ENCODE measurements at places on chromosomes 4 and X.

DNA sequence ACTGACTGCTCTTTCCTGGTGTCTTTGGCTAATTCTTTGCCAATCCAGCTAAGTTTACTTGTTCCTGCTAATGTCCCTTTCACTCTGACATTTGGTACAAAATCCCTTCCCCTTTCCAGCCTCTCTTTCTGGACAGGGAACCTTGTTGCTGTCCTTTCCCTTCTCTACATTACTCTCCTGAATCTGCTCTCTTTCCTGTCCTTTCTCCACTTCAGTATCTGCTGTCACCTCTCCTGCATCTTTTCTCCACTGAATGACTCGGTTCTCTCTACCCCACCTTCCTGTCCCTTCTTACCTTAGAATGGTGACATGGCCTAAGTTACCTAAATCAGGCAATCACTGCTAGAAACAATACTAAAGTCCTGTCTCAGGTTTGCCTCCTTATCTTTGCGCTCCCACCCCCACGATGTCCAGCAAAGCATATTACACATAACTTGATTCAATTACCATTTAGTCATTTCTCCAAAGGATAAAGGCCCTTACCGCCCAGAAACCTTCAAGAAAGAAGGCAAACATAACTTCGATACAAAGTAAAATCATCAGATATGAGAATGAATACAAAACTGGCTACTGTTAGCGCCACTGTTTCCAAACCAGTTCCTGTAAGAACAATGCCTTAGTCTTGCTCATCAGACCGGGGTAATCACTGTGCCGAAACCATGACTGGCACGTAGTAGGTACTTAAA is 890 bp downstream of the BOD1L1 start:
- no peak for DNase-seq

- DNase-seq = peak; percentile 64
These were observed 1.6 kb upstream of the IDUA start for GRCh38 chr4:985123-985830.

DNA sequence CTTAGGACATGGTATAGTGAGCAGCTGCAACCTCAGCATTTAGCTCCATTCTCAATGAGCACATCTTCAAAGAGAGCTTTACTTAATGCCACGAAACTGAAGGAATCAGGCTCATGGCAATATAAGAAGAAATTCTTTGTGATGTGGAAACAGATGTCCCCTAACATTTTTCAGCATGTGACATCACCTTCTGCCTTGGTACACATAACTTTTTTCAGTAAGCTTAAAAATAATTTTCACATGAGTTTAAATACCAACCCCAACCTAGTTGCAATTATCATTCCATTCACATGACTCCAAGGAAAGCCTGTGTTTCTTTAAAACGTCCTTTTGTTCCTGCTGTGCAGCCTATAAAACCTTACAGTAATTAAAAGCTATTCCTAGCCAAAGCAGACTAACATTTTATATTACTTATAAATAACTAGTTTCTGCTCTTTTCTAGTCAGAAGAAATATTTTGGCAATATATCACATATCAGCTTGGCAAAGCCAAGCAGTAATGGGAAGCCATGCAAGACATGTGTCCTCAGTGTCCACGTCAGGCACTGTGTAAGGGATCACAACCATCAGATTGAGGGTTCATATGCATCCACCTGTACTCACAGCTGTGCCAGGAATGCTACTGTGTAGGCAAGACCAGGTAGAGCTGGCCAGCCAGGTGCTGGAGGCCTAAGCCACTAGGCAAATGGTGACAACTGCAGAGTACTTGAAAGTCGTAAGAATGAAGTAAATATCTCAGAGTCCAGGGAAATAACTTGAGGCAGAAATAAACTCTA is 466.6 kb downstream of the INPP4B start:
- no peak for DNase-seq

DNA sequence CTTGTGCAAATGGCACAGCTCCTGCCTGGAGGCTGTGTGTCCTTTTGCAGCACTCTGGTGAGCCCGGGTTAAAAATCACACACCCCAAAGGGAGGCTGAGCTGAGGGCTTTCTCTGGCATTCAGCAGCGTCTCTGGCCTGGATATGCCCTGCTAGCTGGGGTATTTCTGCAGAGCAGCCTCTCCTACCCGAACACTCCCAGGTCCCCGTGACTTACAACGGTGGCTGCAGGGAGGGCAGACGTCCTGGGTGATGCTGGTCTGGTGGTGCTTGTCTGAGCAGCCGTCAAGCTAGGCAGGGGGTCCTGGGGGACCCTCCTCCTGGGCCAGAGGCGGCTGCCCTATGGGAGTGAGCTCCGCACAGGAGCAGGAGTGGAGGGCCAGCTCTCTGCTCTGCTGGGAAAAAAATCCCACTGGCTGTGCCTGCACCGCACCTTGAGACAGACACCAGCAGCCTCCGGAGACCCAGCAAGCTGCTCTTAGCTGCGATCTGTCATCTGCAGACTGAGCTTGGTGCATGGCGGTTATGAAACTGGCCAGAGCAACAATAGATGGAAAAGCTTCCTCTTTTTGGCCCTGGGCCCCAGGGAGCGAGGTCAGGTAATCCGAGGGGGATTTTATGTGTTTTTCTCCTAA is 41.3 kb upstream of the ASMTL start:
- no peak for DNase-seq

- no peak for DNase-seq
These were observed 71.1 kb downstream of the BMPR1B start for GRCh38 chr4:94828882-94829281.

- DNase-seq = no peak
These were observed 499 bp upstream of the NFXL1 start for GRCh38 chr4:47914926-47915237.

GRCh38 chrX:567891-568290 is 62.7 kb upstream of the SHOX start:
- DNase-seq = no peak

DNA sequence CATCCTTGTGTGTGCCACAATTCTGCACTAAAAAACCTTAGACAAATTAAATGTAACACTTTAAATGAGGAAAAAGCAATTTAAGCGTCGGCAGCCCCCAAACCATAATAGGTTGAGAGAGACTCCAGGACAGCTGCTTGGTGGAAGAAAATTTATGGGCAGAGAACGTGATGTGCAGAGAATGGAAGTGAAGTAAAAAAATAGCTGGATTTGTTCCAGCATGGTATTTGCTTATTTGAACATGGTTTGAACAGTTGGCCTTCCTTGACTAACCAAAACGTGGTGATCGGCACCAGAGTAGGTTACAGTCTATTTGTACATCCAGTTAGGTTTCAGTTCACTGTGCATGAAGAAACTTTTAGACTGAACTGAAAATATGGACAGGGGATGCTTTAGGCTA is 343.0 kb upstream of the CPEB2 start:
- no peak for DNase-seq

DNA sequence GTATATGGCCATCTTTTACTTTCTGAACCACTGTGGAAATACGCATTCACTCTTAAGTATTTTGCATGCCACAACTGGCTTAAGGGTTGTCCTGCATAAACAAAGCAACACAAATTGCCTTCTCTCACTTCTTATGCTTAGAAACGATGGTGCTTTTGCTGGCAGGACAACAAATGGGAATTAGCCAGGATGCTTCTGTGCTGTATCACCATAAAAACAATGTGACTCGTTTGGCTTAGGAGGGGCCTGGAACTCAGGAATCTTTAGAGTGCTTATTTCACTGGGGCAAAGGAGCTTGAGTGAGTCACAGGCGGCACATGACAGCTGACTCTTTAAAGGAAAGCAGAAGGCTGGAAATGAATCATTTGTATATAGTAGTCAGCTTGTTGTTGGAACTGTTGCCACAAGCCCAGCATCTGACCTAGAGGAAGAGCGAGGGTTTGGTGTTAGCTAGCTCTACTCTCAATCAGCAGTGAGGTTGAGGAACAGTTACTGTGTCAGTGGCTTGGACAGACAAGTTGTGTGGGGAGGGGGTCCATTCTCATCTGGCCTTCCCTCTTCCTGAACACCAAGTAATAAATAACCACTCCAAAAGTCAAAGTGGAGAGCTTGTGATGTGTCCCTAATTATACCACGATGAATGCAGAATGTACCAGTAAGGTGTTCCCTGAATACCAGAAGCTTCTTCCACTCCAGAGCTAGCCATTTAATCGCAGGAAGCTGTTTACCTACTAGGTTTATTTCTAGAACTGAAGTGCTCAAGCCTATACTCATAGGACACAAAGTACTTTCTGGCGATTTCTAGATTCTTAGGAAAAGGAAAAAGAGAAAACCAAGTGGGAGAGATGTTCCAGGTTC is 293.1 kb downstream of the CAMK2D start:
- DNase-seq = no peak

- no peak for DNase-seq
These were observed 14.7 kb downstream of the NDP start for GRCh38 chrX:43958529-43958928.

DNA sequence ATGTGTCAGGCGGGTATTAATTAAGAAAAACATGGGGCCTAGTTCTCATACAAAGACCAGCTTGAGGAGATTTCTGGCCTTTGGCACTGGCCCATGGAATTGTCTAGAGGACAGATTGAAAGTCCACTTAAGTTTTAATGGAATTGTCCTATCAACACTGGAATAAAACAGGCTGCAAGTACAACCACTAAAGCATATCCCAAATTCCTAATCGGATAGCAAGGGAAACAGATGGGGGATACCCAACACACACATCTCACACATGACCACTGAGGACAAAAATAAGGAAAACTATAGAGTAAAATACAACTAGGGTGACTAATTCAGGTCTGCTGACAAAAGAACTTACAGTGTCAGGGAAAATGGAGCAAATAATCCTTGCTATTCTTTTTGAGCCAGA is 167.8 kb downstream of the GASK1B start:
- DNase-seq = no peak

GRCh38 chrX:14594521-14594920 is 65.2 kb downstream of the GLRA2 start:
- DNase-seq = no peak

GRCh38 chr4:186240848-186241491 is 13.7 kb downstream of the KLKB1 start:
- no peak for DNase-seq

- no peak for DNase-seq
These were observed 104.0 kb upstream of the WDR17 start for GRCh38 chr4:175961604-175962003.

DNA sequence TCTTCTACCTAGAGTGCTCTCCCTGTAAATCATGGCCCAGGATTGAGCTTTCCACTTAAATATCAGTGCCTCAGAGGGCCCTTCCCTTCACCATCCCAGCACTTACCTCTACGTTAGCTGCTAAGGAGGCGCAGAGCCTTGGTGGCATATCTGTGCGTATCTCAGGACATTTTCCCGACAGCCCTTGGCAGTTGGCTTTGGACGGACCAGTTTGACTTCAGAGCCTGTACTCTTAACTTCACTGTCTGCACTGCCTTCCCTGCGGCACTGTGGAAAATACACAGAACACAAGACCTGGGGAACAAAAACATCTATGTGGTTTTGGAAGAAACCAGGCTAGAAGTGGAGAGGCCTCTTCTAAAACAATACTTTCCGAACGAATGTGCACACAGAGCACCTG is 2.4 kb downstream of the TADA2B start:
- no peak for DNase-seq

DNA sequence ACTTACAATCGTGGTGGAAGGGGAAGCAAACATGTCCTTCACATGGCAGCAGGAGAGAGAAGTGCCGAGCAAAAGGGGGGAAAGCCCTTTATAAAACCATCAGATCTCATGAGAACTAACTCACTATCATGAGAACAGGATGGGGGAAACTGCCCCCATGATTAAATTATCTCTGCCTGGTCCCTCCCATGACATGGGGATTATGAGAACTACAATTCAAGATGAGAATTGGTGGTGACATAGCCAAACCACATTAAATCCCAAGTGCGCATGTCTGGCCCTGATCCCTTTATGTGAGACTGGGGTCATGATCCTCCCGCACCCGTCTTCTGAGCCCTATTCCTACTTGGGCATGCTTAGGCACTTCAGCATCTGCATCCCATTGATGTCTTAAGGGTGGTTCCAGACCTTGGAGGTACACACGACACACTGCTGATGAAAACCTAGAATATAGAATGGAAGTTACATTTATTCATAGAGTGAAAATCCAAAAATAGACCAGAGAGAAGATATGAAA is 116.0 kb downstream of the PTTG2 start:
- DNase-seq = no peak

- no peak for DNase-seq
These were observed 101.2 kb downstream of the SHROOM4 start for GRCh38 chrX:50712777-50713176.

- no peak for DNase-seq
These were observed 38.8 kb upstream of the IGFBP7 start for GRCh38 chr4:57148831-57149505.

GRCh38 chr4:90994851-90995574 is 867.8 kb downstream of the CCSER1 start:
- DNase-seq = no peak

DNA sequence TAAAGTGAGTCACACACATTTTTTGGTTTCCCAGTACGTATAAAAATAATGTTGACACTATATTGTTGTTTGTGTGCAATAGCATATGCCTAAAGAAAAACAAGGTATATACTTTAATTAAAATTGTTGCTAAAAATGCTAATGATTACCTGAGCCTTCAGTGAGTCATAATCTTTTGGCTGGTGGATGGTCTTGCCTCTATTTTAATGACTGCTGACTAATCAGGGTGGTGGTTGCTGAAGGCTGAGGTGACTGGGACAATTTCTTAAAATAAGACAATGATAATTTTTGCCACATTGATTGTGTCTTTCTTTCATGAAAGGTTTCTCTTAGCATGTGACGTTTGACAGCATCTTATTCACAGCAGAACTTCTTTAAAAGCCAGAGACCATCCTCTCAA is 21.0 kb upstream of the ANXA10 start:
- no peak for DNase-seq

Data from stimulated activated CD8-positive, alpha-beta memory T cell treated with anti-CD3 and anti-CD28 coated beads, Interleukin-2, amount 100 ng/mL, for 48 hours (primary cell).